Nucleus accumbens (tissue), 56 donors: ENCODE measurements at places on chromosomes 12 and 14.

GRCh38 chr14:45271858-45272537 lies 19.0 kb upstream of the MIS18BP1 start:
- no peak for DNase-seq

DNA sequence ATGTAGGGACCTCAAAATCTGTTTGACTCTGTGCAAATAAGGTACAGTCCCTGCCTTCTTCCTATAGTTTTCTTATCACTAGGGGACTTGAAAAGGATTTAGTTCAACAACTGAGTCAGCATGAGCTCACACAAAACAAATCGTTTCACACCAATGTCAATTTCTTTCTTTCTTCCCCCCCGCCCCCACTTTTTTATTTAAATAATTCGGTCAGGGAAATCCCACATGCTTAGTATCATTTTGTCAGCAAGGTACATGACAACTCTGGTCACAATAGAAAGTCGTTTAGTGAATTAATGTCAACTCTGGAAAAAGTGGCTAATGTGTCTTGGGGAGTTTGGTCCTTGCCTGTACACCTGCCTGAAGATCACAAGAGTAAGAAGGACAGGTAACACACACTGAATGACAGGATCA lies 232.2 kb upstream of the PLEKHG7 start:
- no peak for DNase-seq

- no peak for DNase-seq
Measured at GRCh38 chr12:45794422-45794821, 64.9 kb downstream of the ARID2 start.

GRCh38 chr12:53585448-53586125 lies 40.6 kb downstream of the ATF7 start:
- no peak for DNase-seq

GRCh38 chr12:6775185-6776174 lies 3.2 kb downstream of the LAG3 start:
- DNase-seq = no peak

DNA sequence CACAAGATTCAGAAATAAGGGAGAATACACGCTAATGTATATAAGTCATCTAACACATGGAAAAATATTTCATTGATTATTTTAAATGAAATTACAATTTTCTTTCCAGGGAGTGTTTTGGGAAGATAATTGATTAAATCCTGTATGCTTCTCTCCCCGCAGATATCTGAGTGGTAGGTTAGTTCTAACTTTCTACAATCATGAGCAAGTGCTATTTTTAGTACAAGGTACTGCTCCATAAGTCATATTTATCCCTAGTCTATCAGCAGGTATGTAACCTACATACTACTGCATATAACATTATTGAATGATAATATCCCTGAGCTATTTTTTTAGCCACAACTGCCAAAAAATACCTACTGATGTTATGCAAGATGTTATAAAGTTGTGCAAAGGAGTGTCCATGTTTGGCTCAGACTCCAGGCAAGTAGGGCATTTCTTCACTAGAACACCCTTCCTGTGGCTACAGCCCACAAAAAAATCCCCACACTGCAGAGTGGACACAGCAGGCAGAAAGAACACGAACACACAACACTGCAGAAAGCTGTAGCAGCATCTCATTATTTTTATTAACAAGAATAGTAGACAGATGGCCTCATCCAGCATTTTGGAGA lies 87.0 kb downstream of the SEC23A start:
- no peak for DNase-seq

- no peak for DNase-seq
Measured at GRCh38 chr12:103493199-103493598, 2.6 kb downstream of the C12orf42 start.

GRCh38 chr14:40911141-40911540 lies 695.5 kb upstream of the LRFN5 start:
- DNase-seq = no peak

DNA sequence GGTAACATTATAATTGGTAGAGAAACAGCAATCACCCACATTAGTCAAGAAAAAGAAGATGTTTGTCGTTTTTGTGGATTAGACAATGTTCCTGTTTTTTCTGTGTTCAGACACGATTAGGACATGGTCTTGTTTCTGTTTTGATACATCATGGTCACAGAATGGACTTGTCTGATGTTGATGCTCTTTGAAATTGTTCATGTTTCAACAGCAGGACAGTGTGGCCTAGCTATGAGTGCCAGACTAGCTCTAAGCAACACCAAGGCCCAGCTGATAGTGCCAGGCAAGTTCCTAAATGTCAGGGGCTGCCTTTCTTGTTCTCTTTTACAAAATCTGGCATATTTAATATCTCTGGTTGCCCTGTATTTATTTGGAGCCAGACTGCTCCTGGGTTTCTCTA lies 40.9 kb upstream of the TOMM20L start:
- DNase-seq = no peak
